ENCODE measurements at places on chromosomes 6 and 20.
A peak's percentile ranks its signal among the peaks of the same experiment; 100 is the strongest.

DNA sequence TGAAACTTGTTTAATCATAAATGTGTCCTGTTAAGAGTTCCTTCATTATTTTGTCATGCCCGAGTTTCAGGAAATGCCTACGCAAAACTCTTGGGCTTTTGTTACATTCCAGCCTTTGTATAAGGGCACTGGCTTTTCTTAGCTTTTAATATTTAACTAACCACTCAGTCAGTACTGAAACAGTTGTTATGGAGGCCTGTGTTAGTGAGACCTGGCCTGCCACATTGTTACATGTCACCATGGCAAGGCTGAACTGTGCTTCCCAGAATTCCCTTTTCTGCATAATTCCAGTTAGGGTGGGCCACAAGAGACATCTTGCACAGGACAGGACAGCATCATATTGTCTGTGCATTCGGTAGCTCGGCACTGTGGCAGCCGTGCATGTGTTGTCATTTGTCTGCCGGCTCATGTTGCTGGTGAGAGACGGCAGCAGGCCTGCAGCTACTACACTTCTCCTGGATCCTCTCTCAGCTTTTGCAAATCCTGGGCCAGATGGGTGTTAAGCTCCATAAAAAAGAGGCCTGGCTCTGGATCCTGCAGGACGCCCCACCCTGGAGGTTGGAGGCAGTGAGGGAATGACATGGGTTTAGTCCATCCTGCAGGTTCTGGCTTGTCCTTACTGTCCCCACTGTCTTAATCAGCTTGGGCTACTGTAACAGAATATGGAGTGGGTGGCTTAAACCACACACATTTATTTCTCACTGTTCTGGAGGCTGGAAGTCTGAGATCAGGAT, 128.8 kb upstream of the DTNBP1 start:
- no peak for DNase-seq

DNA sequence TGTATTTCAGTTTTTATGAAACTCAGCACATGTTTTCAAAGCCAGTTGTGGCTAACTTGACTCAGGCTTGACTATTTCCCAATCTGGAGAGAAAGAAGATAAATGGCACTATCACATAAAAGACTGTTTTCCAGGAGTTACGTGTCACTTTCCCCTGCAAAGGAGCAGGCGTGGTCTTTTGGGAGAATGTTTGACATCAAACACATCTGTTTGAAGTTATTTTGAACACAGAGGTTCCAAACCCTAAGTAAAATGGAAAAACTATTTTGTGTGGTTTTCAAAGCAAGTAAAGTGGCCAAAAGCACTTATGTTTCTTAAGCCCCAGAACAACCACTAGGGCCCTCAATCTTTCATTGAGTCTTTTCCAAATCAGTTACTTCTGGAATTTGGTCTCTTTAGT, 89.7 kb downstream of the FOXF2 start:
- no peak for DNase-seq

DNA sequence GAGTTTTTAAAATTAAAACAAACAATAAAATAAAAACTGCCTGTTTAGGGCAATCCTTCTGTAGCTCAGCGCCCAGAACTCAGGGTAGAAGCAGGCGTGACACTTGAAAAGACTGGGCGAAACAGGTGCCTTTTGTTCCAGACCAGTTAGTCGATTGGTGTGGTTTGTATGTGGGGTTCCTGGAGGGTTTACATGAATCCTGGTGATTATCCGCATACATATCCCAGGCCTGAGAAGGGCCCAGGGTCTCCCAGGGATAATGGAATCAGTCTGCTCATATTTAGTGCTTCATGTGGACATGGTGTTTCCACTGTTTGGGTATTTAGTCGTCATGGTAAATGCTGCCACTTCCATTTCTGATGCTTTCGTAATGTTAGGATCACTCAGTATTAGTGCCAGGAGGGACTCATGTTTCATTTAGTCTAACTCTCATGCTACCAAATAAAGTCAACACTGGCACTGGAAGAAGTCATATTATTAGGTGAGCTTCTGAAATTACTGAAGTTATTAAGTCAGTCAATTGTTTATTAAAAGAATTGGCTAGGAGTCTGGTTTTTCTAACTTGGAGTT, 116.5 kb downstream of the SAMD5 start:
- no peak for DNase-seq

GRCh38 chr6:164753517-164753916, 555.9 kb downstream of the C6orf118 start:
- DNase-seq, result no peak

- peak; percentile 59 for DNase-seq
These were observed 687.9 kb upstream of the CITED2 start for GRCh38 chr6:140062043-140063020.

- no peak for DNase-seq
These were observed 256.9 kb downstream of the CDH26 start for GRCh38 chr20:60214901-60215815.

DNA sequence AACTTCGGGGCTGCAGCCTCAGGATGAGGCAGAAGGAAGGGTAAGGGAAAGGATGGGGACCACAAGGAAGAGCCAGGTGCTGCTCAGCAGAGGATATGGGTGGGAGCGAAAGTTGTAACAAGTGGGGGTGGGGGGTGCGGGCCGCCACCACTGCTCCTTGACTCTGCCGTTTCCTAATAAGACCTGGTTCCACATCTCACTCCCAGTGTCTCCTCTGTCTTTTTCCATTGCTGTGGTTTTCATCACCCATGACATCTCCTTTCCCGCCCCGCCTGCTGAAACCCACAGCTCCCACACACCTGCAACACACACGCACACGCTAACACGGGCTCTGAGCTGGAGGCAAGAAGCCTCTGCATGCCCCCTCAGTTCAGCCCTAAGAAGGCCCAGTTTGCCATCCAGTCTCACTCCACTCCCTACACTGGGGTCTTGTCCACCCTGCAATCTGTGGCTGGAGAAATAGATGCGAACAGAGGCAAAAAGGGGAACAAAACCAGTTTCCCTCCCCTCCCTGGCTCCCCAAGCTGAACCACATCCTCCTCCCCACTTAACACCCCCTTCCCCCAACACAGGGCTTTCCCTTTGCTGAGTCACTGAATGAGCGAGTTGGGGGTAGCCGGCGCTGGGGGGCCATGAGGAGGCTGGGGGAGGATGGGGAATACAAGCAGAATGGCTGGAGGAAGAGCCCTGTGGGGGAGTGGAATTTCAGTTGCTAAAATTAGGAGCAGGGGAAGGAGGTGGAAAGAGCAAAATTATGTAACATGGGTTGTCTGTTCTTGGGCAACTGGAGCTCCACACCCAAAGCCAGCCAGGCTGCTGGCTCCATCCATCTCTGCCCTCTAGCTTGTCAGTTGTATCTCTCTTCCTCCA, 11.5 kb downstream of the NFKBIL1 start:
- no peak for DNase-seq

DNA sequence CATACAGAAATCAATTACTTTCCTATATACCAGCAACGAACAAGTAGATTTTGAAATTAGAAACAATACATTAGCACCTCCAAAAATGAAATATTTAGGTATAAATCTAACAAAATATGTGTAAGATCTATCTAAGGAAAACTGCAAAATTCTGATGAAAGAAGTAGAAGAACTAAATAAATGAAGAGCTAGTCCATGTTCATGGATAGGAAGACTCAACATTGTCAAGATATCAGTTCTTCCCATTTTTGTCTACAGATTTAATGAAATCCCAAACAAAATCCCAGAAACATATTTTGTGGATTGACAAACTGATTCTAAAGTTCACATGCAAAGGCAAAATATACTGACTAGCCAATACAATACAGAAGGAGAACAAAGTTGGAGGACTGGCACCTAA, 33.7 kb downstream of the PREP start:
- DNase-seq, result no peak

GRCh38 chr6:74356391-74356790, 660.4 kb downstream of the CD109 start:
- no peak for DNase-seq

DNA sequence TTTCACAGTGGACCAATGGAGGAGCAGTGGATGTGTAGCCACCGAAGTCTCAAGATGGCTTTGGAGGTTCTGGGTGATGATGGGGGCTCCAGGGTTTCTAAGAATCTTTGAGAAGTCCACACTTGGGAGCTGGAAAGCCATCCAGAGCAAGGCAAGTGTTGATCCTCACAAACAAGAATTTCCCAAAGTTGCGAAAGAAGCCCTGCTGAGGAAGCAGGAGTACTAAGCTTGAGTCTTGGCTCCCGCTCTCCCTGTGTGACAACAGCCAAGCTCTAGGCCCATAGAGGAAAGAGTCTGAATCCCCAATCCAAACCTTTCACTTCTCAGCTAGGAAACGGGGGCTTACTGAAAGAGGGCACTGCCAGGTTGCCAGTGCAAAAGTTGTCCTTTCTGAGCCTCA, 106.0 kb downstream of the EDN3 start:
- DNase-seq, result no peak

- DNase-seq, result no peak
These were observed 38.0 kb downstream of the TGM2 start for GRCh38 chr20:38126932-38127621.

DNA sequence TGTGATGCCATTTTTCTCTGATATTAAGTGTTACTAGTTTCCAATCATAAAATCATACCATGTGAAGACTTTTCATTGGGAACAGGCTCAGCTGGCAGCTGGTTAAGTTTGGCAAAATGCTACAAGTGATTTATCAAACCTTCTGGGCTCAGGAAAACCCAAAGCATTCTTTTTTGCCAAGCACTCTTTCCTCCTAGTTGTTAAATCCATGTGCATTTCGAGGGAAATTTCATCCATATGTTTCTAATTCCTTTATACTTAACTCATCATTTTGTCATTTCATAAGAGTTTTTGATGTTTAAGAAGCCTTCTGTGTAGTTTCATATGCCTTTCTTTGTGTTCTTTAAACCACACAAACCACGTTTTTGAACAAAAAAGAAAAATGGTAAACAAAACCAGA, 217.6 kb upstream of the PDE10A start:
- no peak for DNase-seq

DNA sequence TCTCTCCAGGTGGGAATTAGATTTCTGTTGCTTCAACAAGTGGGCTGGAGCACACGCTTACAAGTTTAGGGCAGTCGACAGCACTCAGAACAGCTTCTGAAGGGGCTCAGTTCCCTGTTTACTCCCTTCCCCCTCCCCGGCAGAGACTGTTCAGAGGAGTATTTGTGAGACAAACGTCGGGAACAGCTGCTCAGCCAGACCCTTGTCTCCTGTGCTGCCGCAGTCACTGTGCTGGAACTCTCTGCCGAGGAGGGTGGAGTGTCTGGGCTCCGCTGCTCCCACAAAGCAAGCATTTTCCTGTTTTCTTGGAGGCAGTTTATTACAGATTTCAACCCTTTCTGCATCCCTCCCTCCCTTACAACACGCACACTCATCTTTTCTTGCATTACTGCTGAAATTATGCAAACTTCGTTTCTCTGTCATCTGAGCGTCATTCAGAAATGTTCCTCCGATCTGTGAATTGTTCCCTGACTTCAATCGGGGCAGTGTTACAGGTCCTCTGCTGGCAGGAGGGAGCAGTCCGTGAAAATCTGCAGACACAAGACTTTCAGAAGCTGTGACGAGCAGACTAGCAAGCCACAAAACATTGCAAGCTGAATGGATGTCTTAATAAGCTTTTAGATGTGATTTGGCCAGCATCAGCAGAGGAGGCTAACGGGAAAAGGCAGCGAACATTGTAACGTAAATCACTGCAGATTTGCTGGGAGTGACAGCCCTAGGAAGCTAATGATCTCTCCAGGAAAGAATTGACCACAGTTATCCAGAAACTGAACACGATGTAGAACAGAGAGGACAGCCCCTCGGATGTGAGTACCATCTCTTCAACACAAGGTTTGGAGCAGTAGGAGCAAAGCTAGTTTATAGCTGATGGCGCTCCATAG, 76.2 kb downstream of the LYRM2 start:
- no peak for DNase-seq

DNA sequence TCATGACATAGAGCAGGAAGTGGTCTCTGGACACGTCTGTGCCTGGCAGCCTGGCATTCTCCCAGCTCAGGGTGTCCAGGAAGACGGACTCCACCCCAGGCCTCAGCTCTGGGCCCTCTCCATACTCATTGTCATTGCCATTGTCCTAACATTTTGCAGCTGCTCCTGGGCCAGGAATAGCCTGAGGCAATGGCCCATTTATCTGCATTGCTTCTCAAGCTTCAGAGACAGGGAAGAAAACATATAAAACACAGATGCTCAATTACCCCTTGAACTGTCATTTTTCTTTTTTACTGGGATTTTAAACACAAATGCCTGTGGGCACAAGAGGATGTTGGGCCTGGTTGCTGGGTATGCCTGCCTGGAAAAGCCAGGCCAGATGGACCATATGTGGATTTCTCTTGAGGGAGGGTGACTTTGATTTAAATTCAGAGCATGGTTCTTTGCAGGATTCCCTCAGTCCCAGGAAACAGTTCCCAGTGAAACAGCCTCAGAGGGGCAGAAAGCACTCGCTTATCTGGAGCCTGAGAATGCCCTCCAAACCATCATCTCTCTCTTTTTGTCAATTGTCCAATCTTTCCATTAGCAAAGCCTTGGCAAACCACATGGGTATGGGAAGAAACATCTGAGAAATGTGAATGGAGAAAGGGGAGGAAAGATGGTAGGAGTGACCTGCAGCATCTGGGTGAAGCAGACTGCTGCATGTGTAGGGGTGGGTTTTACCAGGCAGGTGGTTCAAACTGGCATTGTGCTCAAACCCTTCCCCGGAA, 17.9 kb downstream of the LAMP5 start:
- no peak for DNase-seq

DNA sequence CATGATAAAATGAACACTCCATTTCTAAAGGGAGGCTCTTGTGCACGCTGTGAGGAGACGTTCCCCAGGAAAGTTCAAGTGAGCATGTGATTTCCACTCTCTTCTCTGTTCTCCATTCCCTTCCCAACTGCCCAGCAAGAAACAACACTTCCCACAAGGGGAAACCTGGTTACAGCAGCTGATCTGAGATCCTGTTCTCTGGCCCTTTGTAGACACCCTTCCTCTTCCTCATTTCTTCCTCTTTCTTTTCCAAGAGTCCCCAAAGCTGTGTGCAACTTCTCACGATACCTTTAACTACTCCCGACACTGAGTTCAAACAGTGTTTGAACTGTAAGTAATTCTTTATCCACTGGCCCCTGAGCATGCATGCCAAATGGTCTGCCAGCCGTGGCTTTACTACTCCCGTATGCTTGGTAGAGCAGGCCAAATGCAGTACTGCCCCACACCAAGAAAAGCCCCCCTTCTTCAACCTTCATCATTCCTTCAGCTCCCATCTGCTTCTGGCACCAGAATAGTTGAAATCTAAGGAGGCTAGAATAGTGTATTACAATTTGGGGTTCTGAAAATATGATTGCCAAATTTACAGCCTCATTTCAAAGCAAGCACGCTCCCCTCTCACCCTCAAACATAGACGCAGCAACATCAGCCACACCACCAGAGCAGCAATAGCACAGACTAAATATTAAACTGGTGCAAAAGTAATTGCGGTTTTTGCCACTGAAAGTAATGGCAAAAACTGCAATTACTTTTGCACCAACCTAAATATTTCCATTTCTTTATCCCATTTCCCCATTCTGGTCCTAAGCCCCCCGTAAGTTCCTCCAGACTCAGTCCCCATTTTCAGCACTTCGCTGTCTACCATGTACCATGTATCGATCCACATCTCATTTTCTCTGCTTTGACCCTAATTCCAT, 4.3 kb downstream of the HLA-DMB start:
- no peak for DNase-seq
